Stimulated activated CD8-positive, alpha-beta memory T cell treated with anti-CD3 and anti-CD28 coated beads, Interleukin-7, amount 100 ng/mL, for 1 hour (primary cell): ENCODE measurements at places on chromosomes 1 and 21.

DNA sequence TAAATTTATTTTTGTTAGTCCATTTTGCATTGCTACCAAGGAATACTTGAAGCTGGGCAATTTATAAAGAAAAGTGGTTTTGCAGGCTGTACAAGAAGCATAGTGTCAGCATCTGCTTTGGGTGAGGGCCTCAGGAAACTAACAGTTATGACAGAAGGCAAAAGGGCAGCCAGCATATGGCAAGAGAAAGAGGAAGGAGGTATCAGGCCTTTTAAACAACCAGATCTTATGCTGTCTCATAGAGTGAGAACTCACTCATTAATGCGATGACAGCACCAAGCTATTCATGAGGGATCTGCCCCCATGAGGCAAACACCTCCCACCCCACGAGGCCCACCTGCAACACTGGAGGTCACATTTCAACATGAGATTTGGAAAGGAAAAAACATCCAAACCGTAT, 898.4 kb downstream of the KCNT2 start:
- no peak for DNase-seq

GRCh38 chr1:201982623-201983379, at the start of gene RNPEP:
Gene RNPEP, plus strand, starts transcription at chr1:201982648. Its CDS starts 19 bp downstream, at chr1:201982667.
- peak; percentile 10 for DNase-seq

DNA sequence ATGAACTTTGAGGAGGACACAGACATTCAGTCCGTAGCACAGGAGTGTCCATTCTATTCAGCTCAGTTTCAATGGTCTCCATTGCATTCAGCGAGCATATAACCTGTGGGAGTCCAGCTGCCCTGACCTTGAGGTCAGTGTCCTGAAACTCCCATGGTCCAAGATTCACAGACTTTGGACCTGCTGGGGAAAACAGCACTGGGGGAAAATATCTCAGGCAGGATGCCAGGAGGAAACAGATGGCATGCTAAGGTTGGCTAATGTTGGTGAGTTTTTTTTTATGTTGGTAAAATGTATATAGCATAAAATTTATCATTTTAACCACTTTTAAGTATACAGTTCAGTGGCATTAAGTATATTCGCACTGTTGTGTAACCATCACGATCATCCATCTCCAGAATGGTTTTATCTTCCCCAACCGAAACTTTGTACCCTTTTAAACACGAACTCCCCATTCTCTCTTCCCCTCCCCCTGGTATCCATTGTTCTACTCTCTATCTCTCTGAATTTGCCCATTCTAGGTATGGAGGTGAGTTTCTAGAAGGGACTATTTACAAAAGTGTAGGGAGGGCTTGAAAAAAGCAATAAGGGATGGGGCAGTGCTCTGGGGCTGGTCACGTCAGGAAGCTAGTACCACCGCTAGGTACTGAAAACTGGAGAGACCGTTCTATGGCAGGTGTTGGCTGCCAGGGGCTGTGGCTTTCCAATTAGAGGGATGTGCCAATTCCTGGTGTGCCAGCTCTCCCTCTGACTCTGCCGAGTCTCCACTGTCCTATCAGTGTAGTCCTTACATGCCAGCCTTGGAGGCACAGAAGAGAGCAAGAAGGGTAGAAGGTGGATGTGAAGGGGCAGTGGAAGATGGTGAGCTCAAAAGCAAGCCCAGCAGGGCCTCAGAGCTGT, 85.3 kb downstream of the FOXD2 start:
- no peak for DNase-seq

DNA sequence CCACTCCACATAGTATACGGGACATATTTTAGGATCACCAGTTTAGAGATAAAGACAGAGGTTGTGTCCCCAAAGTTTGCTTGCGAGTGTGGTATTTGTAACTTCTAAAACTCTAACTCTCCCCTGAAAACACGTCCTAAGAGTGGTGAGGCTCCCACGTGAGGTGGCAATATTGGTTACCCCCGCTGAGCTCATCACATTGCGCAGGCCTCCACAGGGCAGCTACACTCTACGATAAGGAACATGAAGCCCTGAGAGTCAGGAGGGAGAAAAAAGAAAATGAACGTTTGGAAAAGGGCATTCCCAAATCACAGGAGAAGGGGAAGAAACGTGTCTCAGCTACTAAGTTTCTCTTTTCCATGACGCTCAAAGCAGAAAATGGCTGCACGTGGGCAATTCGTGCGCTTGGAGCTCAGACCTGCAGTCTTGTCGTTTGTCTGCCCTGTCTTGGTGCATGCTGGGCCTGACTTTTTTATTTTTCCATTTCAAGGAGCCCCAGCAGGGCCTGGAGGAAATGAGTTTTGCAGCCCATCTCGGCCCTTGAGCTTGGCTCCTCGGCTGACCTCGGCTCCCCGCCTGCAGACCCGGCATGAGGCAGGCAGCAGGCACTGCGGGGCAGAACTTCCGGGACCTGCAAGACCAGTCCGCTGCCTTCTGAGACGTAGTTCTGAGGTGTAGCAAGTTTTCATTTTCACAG, 25.7 kb downstream of the ERG start:
- no peak for DNase-seq

- no peak for DNase-seq
Measured at GRCh38 chr1:3735027-3735681, 17.1 kb upstream of the CCDC27 start.

DNA sequence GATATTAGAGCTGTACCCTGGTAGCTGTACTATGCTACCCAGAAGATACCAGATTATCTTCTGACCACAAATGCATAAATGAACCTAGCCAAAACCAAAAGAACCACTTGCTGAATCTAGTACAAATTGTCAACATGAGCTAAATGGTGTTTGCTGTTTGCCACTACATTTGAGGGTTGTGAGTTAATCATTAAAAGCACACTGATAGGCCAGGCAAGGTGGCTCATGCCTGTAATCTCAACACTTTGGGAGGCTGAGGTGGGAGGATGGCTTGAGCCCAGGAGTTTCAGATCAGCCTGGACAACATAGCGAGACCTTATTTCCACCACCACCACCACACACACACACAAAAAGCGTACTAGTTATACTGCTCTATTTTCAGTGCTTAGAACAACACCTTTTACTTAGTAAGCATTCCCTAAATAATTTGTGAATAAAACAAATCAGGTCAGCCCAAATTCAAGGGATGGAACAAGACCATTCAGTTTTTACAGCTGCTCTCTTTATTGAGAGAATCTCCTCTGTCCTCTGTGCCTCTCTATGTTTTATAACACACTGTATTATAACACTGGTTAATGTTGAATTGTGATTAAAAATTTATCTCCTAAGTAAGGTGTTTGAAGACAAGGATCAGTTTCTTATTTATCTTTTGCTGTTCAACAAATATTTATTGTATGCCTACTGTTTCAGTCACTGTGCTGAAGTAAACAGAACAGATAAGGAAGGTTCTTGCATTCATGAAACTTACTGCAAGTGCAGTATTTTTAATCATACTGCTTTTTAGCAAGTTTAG, 44.0 kb downstream of the MAGI3 start:
- no peak for DNase-seq

- no peak for DNase-seq
Measured at GRCh38 chr1:158163000-158163947, 17.4 kb upstream of the CD1D start.

DNA sequence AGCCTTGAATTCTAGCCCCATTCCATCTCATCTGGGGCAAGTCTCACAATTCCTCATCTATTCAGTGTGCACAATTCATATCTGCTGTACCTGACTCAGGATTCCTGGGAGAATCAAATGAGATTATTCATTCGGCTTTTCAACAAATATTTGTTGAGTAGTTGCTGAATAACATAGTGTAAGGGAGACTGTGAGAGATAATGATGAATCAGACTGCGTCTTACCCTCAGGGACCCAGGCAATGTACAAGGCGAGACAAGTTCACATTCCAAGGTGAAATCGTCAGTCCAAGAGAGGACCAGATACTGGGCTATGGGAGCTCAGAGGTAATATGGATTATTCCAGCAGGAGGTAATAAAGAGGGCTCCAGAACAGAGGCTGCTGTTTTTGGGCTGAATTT, 67.8 kb upstream of the SMYD2 start:
- DNase-seq: no peak

DNA sequence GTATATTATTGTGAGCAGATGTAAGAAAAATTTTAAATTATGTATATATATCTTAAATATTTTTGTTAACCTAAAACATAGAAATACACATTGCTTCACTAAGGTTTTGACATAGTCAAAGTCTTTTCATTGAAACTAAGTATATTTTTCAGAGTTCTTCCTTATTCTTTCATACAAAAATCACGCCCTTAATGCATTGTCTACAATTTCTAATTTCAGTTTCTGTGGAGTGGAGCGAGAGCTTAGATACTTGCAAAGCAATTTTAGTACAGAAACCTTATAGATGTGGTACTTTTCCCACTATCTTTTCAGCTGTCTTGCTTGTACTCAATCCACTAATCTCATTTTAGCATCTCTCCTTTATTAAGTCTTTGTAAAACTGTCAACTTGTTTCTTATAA, 63.2 kb downstream of the CD58 start:
- no peak for DNase-seq

DNA sequence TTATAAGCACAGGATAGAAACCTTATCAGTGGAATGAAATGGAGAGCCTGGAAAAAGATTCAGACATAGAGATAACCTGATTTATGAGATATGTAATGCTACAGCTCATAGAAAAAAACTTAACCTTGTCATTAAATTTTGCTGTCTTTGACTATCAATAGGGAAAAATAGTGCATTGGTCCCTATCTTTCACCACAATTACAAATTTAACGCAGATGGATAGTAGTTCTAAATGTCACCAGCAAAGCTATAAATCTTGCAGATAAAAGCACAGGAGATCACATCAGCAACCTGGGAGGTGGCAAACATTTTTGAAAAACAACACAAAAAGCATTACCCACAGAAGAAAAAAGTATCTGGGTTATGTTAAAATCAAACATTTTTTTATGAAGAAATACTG, 831.6 kb downstream of the BRINP3 start:
- no peak for DNase-seq

DNA sequence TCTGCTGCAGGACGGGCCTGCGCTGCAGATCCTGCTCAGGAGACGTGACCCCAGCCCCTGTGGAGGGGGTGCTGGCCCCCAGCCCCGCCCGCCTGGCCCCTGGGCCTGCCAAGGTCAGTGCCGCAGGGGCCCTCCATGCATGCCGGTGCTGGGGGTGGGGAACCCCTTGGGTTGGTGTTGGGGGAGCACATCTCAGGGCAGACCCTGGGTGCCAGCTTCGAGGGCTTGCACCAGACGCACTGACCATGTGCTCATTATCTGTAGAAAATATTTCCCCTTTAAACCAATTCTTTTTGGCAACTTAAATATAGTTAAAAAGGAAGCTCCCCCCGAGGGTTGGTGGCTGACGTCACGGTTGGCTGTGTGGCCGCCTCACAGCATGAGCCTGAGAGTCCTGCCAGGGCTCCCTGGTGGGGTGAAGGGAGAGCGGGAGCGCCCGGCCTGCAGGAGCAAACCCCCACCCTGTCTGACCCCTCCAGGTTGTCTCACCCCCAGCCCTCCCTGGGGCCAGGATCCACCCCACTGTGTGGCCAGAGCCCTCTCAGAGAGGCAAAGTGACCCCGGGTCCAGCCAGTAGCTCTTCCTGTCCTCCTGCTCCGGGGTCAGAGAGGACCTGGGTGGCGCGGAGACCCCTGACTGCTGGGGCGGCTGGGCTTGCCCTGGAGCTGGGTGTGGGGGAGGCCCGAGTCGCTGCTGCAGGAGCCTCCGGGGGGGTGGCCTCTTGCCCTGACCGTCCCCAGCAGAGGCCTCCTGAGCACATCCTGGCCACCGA, 5.3 kb upstream of the PFKL start:
- no peak for DNase-seq

GRCh38 chr1:212951947-212952640, 1.8 kb downstream of the VASH2 start:
- DNase-seq: no peak

- peak; percentile 7 for DNase-seq
Measured at GRCh38 chr1:64136752-64137411, 66.5 kb upstream of the UBE2U start.

- no peak for DNase-seq
Measured at GRCh38 chr1:21779613-21780521, 3.1 kb downstream of the USP48 start.

GRCh38 chr21:40408561-40408960, 438.4 kb downstream of the DSCAM start:
- DNase-seq: no peak

DNA sequence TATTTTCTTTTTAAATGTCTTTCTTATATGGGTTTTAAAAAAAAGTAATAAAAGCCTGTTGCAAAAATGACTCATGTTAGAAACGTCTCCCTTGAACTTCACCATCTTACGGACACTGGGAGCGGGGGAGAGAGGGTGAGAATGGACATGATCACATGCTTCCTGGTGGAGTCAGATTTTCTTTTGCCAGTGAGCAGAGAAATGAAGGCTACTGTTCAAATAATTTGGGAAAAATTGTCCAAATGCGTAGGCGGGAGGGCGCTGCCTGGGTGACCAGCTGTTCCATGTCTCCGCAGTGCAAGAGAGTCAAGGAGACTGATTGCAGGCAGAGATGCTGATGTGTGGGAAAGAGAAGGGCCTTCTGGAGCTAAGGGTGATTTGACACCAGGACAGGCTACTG, 23.1 kb downstream of the EIF2D start:
- no peak for DNase-seq

DNA sequence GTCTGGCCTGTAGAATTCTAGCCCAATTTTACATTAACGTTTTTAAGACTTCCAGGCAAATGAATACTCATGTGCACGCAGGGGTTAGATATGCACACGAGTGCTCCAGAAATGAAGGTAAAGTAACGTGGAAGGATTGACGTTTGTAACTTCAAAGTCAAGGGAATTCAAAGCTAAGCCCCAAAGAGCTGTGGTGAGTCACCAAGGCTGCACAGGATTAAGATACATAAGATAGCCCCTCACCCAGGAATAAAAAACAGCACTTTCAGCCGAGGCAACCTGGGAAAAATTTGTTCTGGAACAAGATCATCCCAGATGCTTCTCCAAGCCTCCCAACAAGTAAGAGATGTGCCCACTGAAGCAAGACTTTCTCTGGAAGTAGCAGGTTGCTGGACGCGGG, 259.6 kb upstream of the PLXNA2 start:
- DNase-seq: no peak

- no peak for DNase-seq
Measured at GRCh38 chr1:29513357-29513756, 277.0 kb downstream of the PTPRU start.

DNA sequence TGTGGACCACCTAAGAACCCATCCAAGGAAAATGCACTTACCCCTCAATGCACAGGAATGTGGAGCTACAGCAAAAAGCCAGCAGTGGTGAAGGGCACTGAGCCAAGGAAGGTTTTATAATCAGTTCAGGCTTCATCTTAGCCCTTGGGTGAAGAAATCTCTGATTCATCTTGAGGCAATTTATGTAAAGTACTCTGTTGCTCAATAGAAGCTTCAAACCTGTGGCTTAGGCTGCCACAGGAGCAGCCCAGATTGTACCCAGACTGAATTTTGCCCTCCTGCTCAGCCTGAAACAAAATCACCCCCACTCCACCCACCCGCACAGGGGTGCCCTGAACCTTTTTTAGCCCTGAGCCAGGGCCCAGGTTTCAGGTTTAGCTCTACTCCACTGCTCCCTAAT, at the start of gene S100A12:
S100A12 (minus strand) TSS at position 111 of the 400 bp plus-strand sequence. CDS start 1,029 bp downstream, outside the sequence.
- DNase-seq: no peak

GRCh38 chr21:34730194-34730593, 61.4 kb downstream of the CLIC6 start:
- no peak for DNase-seq
